ENCODE measurements at places on chromosomes 4 and X.
A peak's percentile ranks its signal among the peaks of the same experiment; 100 is the strongest.

GRCh38 chr4:185093603-185094002 is 49.5 kb upstream of the SLC25A4 start:
- DNase-seq, result no peak

DNA sequence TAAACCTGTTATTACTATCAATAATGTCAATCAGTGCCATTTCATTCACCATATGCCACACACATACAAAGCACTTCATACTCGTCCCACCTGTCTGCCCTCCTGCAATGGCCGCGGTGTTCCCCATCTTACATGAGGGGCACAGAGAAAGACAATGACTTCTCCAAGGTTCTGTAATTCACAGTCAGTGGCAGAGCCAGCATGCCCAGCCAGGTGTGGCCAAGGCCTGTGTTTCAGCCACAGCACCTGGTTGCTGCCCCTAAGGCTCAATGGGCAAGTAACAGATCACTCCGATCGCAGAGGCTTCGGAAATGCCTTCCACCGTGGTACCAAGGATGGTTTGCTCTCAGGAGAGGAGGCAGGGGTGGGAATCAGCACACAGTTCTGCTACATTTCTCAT is 10.9 kb downstream of the AFAP1 start:
- DNase-seq, result no peak

- DNase-seq, result peak; percentile 17
These were observed 241.4 kb downstream of the GRIA3 start for GRCh38 chrX:123425471-123425870.

GRCh38 chrX:116490104-116490503 is 27.3 kb upstream of the CT83 start:
- peak; percentile 11 for DNase-seq

- no peak for DNase-seq
These were observed 217.8 kb upstream of the NDST4 start for GRCh38 chr4:115331241-115331640.

GRCh38 chrX:101682723-101683122 is 23.1 kb upstream of the ARMCX2 start:
- DNase-seq, result no peak

DNA sequence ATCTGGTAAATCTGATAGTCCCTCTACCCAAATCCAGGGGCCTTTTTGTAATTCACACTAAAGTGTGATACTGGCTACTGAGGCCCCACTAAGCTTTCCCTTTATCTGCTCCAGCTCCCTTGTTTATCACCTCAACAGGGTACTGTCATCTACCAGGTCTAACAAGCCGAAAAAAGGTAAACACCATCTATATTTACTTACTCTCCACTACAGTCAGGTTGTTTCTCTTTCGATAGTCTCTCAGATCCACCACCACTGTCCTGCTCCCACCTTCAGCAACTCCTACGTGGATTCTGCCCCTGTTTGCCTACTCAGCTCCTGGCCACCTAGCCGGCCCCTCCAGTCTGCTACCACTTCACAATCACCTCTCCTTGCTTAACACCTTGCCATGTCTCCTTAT is 3.3 kb downstream of the ITIH6 start:
- DNase-seq, result no peak

GRCh38 chrX:119736206-119736764 is 22.1 kb upstream of the SOWAHD start:
- DNase-seq, result peak; percentile 27

DNA sequence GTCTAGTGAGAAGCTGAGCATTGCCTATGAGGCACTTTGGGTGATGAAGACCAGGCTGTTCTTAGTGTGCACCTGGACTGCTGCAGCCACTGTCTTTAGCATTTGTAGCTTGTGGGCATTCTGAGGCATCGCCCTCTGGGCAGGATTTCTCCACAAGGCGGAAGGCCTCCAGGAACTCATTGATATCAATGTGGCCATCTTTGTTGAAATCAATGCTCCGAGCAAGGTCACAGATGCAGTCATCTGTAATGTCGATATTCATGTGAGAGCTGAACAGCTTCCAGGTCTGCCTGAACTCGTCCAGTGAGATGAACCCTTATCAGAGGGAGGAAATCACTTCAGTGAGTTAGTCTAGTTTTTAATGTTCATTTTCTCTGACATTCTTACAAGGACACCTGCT is 41.6 kb downstream of the PPEF2 start:
- no peak for DNase-seq

- DNase-seq, result no peak
These were observed 120.2 kb upstream of the GPRIN3 start for GRCh38 chr4:89427782-89428181.

GRCh38 chrX:133414406-133415275 is 648 bp downstream of the GPC4 start:
- DNase-seq, result no peak

GRCh38 chr4:124295413-124295812 is 417.1 kb downstream of the ANKRD50 start:
- DNase-seq, result no peak

- no peak for DNase-seq
These were observed 237.8 kb upstream of the ADGRL3 start for GRCh38 chr4:60962286-60962685.

GRCh38 chr4:10413177-10413576 is 44.0 kb downstream of the ZNF518B start:
- no peak for DNase-seq

DNA sequence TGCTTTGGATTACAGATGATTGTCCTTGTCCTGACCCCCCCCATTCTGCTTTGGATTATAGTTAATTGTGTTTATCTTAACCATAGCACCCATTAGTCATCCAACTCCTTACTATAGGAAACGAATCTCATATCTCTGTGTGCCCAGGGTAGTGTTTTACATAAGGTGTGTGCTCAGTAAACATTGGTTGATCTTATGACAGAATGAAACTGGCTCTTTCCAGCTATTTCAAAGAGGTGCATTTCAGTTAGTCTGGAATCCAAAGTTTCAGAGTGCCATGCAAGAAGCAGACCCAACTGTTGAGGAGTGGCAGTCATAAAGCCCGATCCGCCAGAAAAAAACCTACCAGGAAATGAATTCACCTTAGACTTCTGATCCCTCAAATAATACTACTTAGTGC is 14.7 kb downstream of the TRIM2 start:
- DNase-seq, result peak; percentile 56

DNA sequence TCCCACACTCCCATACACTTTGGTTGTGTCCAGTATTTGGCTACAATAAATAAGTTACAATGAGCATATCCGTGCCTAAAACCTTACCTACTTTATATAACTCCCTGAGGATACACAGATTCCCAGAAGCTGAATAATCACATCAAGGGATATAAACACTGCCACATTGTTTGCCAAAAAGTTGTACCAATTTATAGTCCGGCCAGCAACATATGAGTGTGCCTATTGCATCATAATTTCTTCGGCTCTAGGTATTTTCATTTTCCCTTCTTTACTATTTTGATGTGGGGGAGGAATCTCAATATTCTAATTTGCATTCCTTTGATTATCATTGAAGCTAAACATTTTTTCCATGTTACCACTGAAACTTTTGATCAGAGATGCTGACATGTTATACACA is 146.4 kb downstream of the PCDH19 start:
- DNase-seq, result peak; percentile 16

DNA sequence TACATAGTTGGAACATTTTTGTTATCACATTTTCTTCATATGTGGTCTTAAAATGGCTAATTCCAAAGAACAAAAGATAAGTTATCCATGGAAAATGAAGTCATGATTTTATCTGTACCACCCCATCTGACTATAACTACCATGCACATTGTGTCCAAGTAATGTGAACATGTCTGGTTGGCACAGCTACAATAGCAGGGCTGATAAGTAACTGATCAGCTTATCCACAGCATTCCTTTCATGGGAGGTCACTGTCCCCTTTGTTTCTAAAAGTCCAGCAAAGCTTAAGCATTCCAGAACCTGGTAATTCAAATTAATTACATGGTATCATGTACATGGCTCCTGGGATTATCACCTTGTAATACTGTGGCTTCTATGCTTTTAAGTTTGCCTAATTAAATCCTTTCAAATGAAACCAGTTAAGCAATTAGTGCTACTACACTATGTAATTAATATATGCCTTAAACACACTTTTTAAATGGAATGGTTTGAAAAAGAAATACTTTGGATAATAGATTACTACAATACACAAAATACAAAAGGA is 21.1 kb upstream of the SORBS2 start:
- DNase-seq, result no peak

DNA sequence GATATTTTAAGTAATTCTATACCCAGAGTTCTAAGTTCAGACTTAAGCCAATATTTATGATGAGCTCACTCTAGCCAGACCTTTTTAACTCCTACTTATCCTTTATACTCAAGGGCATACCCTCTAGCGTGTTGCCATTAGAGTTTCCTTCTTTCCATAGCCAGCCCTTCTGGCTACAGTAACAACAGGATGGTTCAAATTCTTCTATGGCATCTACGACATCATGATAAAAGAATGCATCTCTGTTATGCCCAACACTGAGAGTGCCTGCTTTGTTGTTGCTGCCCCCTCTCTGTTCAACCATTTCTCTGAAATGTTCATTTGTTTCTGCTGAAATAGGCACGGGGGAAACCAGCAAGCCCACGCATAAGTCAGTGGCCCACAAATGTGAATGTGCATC is 104.5 kb downstream of the UBE2NL start:
- DNase-seq, result no peak

DNA sequence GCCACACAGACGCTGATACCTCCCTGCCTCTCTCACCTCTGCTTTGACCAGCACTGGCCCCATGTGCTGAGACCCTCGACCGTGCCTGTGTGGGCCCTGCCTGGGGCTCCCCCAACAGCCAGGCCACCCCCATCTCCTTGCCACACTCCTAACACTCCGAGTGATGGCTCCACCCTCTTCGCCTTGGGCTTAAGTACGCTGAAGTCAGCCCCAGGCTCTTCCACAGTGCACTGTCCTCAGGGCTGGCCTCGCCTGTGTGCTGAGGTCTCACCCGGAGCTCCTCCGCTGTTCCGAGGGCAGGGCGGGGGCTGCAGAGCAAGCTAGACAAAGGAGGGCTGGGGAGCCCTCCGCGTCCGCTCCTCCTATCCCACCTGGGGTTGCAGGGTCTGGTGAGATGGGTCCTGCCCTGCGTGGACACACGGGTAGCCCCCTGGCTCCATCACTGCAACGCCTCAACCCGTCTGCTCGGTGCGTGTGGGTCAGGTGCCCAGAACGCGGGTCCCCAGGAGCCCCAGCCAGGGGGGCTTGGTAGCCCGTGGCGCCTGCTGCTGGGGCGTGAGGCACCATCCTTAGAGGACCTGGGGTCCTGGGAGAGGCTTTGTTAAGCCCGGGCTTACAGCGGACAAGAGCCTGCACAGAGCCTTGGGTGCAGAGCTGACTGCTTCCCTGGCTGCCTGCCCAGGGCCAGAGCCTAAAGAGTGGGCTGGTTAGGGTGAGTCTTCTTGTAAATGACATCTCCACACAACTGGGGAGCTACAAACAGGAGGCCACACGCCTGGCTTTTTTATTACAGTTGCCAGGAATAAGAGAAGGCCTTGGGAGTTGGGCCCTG is 42.6 kb upstream of the NKX1-1 start:
- DNase-seq, result no peak

GRCh38 chr4:41930139-41930831 is 4.9 kb upstream of the TMEM33 start:
- DNase-seq, result no peak

DNA sequence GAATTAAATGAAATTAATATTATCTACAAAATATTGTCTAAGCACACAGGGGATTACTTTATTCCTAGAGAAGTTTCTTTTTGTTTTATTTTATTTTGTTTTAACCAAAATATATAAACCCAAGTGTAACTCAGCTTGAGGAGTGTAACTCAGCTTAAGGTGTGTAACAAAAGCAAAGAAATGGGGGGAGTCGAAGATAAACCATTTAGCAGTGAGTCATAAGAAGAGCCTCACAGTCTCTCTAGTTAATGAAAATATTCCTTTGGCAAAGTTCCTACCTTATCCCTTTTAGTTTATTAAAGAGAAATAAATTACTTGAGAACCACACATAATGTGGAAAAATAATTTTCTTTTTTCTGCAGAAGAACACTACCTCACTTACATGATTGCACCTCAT is 261.8 kb downstream of the KCTD8 start:
- no peak for DNase-seq

GRCh38 chr4:19074036-19074435 is 1052.5 kb upstream of the LCORL start:
- DNase-seq, result no peak

- no peak for DNase-seq
These were observed 47.9 kb downstream of the TRIM2 start for GRCh38 chr4:153252122-153252521.

DNA sequence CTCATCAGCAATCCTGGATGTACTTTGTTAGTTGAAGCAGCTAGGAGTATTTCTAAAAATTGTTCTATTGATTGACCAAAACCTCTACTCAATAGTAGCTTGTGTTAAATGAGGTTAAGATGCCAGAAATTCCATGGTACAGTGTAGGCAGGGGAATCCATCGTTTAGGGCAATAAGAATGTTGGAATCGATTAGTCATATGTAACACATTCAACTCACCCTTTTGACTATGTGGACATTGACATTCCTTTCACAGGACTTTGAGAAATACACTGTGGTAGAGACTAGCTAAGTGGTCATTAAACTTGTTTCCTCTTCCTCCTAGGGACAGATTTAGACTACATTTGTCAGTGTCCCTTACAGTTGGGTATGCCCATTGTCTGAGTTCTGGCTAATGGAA is 40.2 kb downstream of the KDM5C start:
- DNase-seq, result peak; percentile 23

Measured in bronchial epithelial cell (primary cell).